ENCODE measurements at places on chromosomes 4 and X.

DNA sequence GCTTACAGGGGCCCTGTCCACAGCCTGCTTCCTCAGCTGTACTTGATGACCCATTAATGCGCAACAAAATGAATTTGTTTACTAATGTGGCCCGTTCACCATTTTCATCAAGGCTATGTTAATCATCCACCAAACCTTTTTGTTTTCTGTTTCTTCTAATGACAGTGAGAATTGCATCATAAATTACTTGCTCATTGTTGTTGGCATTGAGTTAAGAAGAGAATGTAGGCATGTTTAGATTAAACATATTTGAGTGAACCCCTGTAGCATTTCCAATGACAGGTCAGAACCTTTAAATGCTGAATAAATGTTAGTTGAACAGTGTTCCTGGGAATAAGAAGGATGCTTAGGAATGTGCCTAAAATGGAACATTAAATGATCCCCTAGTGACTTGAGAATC lies 183.4 kb downstream of the SPRY1 start:
- DNase-seq: no peak

GRCh38 chr4:46878641-46879040 lies 30.4 kb downstream of the COX7B2 start:
- DNase-seq: no peak

- no peak for DNase-seq
Observed at GRCh38 chrX:119041175-119041574, 31.6 kb upstream of the CT47C1 start.

DNA sequence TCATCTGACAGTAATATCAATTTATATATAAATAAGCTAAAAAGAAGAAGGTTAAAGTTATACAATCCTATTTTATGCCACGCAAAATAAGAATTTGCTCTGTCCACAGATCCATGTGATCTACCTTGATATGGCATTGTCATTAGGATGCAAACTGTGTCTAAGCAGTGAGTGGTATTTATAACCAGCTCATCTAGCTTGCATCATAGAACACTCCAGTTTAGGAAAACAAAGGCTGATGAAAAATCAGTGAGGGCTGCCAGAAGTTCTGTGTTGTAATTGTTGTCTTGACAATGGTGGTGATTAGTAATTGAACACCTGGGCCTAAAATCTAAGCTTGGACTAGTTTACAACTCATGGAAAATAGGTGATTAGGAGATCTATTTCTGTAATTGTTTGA lies 111.0 kb downstream of the CPE start:
- DNase-seq: no peak

DNA sequence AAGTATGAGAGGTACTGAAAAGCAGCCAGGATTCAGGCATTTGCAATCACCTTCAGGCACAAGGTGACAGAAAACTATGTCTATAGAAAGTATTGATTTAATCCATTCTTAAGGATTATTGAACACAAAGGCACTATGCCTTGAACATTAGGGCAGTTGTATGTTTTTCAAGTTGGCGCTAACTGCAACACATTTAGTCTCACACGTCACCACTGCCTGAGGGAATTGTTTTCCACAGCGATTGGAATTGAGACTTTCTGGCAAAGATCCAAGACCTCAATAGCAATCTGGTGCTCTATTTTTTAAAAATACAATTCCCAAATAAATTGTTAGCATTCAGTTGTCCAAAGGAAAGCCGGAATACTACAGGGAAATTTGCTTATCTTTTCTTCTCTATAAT lies 52.7 kb upstream of the FTHL17 start:
- DNase-seq: no peak

DNA sequence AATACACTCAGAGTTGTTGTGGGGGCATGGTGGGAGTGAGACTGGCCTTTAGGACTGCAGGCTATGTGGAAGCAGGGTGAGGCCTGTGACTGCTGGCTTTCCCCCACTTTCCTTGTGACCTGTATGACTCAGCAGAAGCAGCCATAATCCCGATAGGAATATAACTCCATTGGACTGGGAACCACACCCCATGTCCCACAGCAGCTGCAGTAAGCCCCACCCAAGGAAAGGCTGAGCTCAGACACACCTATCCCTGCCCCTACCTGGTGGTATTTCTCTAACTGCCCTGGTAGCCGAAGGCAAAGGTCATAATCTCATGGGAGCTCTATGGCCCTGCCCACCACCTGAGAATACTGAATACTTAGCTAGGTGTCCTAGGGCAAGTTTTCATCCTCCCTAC lies 169.3 kb downstream of the GC start:
- DNase-seq: no peak

- no peak for DNase-seq
Observed at GRCh38 chrX:101409043-101409442, 1.0 kb downstream of the HNRNPH2 start.

GRCh38 chr4:48254381-48255071 lies 15.1 kb downstream of the TEC start:
- DNase-seq: no peak

- DNase-seq: no peak
Observed at GRCh38 chrX:39676434-39676833, 421.3 kb downstream of the BCOR start.

DNA sequence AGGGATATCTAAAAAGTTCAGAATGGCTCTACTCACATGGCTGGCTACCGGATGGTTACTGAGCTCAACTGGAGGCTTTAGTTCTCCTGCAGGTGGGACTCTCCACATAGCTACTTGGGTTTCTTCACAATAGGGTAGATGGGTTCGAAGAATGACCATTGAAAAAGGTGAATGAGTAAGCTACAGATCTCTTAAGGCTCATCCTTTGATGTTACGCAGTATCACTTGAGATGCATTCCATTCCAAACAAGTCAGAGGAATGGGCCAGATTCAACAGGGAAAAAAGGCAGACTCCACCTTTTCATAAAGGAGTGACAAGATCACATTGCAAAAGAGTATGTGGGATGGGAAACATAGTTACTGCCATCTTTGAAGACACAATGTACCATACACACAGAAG lies 52.6 kb downstream of the DDX53 start:
- DNase-seq: no peak

- DNase-seq: no peak
Observed at GRCh38 chr4:8819473-8820177, 52.0 kb downstream of the HMX1 start.

DNA sequence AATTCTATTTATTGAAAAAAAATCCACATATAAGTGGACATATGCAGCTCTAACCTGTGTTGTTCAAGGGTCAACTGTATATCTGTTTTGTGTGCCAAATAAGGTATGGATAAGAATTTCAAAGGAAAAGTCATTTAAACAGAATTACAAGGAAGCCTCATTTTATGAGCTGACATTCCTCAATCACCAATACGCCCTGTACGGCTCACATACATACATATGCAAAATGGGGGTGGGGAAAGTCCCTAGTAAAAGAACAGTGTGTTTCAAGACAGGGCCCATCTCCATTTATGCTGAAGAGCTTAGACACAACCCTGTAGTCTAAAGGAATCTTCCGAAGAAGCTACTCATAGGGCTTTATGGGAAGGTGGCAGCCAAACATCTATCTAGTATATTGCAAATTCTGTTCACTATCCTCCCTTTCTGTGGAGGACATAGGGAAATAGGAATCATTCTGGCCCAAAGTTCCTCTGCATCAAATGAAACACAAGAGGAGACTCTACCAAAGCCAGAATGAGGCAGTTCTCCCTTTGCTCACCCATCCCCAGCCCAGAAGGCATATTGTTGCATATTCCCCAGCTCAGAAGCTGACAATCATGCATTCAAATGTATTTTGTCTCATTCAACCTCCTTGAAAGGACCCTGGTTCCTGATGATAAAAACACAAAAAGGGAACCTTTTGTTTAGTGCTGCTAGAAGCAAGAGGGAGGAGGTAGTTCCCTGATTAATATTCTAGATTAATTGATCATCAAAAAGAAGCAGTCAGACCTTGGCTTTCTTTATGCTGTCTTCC lies 13.7 kb upstream of the ZBTB33 start:
- no peak for DNase-seq

All from midbrain (tissue), 1 donor.